SHP77 (cell line): ENCODE measurements at places on chromosomes 5 and 9.

- no peak for DNase-seq
These were observed 63.0 kb downstream of the PCDH1 start for GRCh38 chr5:141815051-141815795.

GRCh38 chr9:112867275-112867991 is 23.2 kb downstream of the SLC46A2 start:
- no peak for DNase-seq

DNA sequence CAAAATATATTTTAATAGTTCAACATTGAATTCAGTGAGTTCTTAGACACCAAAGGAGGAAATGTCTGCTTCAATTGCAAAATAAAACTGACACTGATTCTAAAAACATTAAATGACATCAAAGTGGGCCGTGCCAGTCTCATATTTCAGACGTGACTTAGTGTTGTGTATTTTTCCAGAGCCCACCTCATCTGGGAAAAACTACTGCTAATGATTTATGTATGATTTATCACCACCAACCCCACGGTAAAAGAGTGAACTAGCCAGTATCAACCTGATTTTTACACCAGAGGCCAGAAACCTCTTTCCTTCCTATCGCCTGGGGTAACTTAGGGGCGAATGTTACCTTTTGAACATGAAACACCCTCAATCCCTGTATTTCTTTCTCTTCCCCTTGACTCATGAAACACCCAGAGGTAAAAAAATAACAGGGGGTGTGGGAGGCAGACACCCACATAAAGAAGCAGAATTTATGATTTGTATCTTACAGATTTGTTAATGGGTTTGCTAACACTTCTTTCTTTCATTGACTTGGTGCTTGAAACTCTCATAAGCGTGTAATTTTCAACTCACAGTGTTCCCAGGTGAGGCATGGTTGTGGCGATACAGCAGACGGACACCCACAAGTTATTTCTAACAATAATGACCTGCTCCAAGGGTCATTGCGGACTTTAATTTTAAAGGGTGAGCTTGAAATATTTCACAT is 56.4 kb upstream of the FANCC start:
- no peak for DNase-seq

DNA sequence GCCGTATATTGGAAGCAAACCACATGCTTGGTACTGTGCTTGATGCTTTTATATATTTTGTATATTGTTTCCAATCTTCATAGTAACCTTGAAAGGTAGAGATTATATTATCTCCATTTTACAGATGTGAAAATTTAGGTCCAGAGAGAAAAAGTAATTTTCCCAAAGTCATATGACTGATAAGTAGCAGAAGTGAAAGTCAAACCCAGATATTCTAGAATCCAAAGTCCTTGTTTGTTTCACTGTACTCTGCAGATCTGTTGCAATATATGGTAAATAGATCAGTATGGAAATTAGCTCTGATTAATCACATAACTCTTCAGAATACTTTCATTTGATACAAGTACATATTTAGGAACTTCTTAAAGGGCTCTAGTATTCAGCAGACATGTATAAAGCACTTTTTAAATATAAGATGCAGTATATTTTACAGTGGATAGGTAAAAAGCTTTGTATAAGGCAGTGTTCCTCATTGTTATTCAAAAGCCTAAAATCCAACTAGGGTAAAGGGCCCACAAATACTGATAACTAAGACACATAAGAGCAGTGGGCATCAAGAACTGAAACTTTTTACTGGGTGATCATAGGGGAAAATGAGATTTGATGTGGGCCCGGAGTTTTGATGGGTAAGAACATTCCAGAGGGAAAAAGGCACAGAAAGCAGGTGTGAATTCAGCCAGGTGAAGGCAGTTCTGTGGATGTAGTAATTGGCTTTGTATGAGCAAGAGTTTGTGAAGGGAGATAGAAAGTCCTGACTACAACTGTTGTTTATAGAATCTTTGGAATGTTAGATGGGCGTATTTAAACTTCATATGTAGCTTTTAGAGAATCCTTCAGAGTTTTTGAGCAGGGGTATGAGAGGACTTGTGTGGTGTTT is 25.0 kb downstream of the NDFIP1 start:
- DNase-seq: no peak

DNA sequence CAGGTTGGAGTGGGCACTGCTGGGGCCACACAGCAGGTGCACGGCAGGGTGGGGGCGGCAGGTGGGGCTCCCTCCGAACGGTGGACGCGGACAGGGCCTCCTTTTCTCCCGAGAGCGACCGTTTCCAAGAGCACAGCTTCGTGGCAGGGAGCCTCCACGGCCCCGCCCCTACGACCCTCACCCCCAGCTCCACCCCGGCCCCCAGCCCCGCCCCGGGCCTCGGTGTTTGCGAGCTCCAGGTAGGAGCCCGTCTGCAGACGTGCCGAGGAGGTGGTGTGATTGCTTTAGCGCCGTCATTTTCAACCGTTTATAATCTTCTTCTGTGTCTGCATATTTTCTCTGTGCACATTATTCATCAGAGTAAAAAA is 8.8 kb downstream of the GRIN1 start:
- no peak for DNase-seq

- no peak for DNase-seq
These were observed 65.2 kb upstream of the TNFAIP8 start for GRCh38 chr5:119290607-119291006.
